DMS53 (cell line): ENCODE measurements at places on chromosomes 4 and X.

DNA sequence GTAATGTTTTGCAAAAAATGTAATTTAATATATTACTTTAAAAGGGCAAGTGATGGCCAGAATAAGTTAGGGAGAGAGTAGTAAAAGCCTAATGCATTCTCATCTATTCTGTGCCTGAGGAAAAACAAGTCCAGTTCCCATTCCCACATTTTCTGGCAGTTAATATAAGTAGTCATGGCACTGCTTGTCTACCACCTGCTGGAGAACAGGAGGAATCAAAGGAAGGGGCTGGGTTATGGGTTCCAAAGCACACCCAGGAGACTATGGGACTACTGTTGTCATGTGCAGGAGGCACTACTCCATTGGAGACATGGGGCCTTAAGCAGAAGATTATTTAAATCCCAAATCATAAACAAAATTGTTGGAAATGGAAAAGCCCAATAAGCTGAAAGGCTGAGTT is 2618.6 kb downstream of the ARAP2 start:
- DNase-seq: peak; percentile 49

DNA sequence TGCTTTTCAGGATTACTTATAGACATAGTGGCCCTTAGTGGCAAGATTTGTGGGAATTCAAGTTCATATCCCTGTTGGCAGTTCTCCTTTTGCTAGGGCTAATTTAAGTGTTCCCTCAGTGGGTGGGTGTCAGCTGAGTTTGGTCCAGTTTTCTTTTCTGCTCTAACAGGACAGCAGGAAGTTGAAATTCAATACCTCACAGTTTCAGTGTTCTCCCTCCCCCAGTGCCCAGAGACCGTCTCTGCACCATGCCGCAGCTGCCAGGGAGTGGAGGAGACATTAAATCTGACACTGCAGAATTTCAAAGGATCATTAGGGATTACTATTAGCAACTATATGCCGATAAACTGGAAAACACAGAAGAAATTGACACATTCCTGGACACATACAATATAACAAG is 50.7 kb downstream of the UBE2NL start:
- peak; percentile 70 for DNase-seq

DNA sequence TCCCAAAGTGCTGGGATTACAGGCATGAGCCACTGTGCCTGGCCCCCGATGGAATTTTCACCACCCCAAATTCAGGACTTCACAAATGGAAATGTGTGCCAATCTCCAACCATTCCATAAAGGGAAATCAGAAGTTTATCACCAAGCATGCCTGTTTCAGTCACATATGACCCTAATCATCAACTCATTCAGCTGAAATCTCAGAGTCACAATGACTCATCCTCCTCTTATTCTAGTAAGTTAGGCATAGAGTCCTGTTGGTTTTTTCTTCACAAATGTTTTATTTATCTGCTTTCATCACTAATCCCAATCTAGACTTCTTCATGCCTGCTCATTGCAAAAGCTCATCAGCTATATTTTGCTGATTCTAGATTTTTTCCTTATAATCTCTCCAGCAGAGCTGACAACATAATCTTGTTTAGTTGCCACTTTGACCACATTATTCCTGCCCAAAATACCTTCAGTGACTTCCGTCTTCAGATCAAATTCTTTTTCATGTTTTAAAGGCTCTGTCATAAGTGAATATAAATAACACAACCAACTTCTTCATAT is 83.3 kb downstream of the SLC7A11 start:
- peak; percentile 5 for DNase-seq

GRCh38 chr4:79225360-79225759 is 100.5 kb downstream of the NAA11 start:
- no peak for DNase-seq

- no peak for DNase-seq
Observed at GRCh38 chrX:24231641-24232179, 82.2 kb downstream of the SUPT20HL2 start.

- peak; percentile 28 for DNase-seq
Observed at GRCh38 chr4:38870098-38870808, 2.6 kb downstream of the FAM114A1 start.

DNA sequence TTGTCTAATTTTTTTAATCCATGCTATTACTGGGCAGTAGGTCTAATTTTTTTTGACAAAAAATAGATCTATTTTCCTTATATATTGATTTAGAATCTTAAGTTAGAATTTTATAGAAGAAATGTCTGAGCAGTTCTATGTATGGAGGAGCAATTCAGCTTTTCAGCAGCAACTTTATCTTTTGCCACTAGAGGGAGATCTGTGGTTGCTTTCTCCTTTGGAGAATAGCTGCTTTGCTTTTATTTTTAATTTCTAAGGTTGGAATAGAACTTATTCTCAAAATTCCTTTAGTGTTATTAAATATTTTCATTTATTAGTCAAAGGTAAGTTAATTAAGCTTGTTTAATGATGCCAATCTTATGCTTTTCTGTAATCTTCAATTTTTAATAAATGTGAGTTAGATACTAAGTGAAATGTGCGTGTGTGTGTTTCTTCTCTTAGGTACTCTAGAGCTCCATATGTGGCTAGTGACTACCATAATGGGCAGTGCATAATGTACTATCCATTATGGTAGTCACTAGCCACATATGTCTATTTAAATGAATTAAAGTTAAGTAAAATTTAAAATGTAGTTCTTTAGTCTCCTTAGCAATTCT is 29.3 kb downstream of the FAM199X start:
- DNase-seq: peak; percentile 49

GRCh38 chr4:123471655-123472369 is 75.2 kb downstream of the SPRY1 start:
- no peak for DNase-seq

DNA sequence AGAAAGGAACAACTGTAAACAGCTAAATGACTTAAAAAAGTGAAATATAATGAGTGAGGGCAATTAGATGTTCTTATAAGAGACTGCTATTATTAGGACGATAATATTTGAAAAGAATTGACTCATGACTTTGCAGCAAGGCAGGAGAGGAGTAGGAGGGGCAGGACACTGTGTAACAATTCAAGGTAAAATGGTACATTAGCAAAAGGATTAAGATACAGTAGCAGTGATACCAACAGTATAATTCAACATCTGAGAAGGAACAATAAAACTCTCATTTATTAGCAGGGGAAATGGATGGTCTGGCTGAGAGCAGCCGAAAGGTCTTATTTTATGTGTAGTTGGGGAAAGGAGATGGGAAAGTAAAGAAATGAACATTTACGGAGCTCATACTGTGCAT is 315.5 kb upstream of the BOD1L1 start:
- no peak for DNase-seq

GRCh38 chrX:73076838-73077237 is 2.5 kb downstream of the PABPC1L2A start:
- no peak for DNase-seq

DNA sequence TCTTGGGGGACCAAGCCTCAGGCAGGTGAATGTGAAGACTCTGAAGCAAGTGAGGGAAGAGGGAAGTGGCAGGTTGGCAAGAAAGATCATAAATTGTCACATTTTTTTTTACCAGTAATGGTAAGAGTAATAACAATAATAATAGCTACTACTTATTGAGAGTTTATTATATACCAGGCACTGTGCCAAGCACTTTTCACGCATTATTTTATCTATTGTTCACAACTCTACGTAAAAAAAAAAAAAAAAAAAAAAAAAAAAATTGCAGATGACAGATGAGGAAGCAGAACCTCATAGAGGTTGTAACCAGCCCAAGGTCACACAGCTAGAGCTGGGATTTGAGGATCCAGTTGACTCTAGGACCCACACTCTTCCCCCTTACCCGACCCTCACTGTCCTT is 40.9 kb downstream of the TSC22D3 start:
- no peak for DNase-seq

DNA sequence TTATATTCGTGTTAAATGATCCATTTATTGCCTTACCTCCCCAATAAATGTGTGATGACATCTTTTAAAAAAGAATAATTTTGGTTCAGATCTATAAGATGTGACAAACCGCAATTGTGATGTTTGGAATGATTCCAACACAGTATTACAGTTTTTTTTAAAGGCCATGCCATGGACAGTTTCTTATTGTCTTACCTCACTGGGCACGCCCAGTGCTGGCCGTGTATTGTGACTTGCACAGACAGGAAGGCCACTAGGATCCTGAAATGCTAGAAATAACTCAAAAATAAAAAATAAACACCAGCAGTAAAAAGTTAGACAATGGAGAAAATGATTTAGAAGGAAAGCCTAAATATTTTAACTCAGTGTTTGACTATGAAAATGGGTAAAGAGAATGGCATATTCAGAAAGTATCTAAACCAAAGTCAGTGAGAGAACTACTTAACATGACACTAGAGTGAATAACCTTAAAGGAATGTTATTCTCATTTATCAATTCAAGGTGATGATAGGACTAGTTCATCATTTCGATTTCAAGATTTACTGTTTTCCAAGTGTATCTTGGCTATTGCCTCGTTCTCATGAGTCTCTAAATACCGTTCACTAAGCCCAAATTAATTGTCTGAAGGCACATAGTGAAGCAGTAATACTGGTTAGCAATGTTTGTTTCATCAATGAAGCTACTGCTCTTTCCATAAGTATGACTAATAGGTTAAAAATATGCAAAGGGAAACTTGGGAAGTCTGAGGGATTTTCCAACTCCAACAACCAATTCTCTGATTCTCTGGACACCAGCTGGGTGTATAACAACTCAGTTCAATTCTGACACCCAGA is 46.1 kb upstream of the VEGFC start:
- DNase-seq: no peak

GRCh38 chrX:112819008-112819640 is 21.5 kb downstream of the AMOT start:
- DNase-seq: no peak

GRCh38 chr4:77619408-77619807 is 13.8 kb downstream of the CXCL13 start:
- DNase-seq: peak; percentile 63

DNA sequence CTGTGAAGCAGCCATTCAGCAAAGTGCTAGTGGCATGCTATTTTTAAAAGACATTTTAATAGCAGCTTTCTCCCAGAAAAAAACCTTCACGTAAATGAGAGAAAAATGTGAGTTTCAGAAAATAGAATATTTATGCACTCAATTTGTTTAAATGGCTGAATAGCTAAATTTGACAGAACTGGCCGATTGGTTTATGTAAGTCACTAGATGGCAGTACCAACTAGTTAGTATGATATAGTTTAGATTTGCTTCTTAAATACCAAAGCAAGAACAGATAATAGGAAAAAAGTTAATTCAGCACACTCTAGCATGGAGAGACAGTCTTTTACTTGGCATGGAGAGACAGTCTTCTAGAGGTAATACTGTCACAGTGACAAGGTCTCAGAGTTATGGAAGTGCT is 250.1 kb downstream of the SNCA start:
- peak; percentile 38 for DNase-seq

GRCh38 chr4:130636486-130636885 is 1540.5 kb downstream of the C4orf33 start:
- DNase-seq: no peak

DNA sequence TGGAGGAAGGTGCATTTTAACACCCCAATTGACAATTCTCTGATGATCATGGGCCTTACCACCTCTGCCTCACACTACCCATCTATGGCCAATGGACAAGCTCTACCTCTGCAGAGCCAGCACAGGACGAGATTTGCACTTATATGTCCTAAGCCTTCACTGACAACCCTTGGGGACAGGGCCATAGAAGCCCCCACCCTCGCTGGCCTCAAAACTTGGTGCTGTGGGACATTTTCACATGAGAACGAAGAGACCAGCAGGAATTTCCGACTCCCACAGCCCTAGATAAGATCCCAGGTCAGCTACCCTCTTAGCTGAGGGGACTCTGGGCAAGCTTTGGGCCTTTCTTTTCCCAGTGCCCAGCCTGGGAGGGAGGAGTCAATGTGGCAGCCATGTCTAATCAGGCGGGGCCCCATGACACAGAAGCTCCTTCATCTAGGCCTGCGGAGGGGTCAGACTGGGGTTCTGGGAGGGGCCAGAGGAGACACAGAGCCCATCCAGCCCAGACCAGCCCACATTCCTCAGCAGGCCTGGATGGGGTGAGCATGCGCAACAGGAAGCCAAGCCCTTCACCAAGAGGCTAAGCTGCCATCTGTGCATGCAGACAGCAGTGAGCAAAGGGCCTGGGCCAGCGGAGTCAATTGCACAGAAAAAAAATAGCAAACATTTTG is 12.1 kb downstream of the PJA1 start:
- no peak for DNase-seq

GRCh38 chr4:86896596-86896995 is 4.4 kb upstream of the C4orf36 start:
- DNase-seq: no peak

DNA sequence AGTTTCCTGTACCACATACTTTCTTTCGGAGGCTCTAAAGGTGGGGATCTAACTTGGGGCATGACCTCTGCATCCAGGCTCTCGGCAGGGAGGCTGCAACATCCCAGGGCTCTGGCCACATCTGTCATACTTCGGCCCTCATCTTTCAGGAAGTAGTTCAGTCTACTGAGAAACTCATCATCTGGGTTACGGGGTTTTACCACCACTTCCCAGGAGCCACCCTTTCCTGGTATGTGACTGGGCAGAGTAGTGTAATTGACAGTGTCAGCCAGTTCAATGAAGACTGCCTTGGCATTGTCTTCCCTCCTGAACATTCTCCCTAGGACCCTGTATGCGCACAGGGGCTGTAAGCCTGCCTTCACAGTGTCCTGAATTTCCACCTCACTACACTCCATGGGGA is 2.8 kb downstream of the PNMA5 start:
- DNase-seq: no peak

GRCh38 chrX:54494989-54495813 is 833 bp downstream of the FGD1 start:
- peak; percentile 54 for DNase-seq

DNA sequence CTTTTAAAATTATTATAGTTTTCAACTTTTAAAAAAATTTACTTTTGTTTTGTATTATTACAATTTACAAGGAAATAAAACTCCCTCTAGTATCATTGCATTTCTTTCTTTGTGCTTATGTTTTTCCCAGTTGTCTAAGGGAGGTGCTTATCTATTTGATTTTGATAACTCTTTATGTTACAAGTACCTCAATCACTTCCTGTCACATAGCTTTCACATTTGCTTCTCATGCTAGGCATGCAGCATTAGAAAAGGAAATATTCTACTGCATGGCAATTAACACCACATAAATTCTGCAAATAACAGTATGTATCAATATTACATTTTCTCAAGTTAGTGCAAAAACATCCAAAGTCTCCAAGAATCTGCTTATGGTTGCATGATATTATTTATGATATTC is 180.3 kb upstream of the HS3ST1 start:
- peak; percentile 72 for DNase-seq
